ENCODE measurements at places on chromosomes 11 and 22. TPM values are rescaled to one million over a fixed set of nuclear protein-coding genes. Genes with fewer than 3 reads are reported as not detected.

DNA sequence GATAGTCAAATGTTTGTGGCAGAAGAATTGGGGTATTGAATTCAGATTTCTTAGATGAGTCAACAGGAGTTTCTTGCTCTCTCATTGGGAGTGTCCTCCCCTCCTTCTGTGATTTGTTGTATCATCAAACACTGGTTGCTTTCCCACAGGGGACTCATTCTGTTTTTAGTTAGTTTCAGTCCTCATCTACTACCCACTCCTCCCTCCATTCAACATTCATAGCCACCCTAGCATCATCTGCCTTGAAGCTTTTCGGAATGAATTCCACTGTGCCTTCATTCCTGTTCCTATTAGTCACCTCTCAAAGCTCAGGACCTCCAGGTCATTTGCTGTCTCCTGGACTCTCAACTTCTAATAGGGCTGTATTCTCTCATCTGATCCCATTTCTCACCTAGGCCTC is 31.5 kb upstream of the RAB38 start:
- DNase-seq: no peak
- H3K27me3 ChIP-seq: no peaks in the 10 kb centered on the region
- no peak overlapping the region for H3K4me3 ChIP-seq
- H3K27ac ChIP-seq: no peak overlapping the region
- no peaks in the 10 kb centered on the region for H3K36me3 ChIP-seq
- no peaks in the 10 kb centered on the region for H3K4me1 ChIP-seq

- no peaks in the 10 kb centered on the region for H3K36me3 ChIP-seq
- H3K27me3 ChIP-seq: no peaks in the 10 kb centered on the region
- DNase-seq: no peak
- no peak overlapping the region for H3K4me3 ChIP-seq
- peaks cover 2% of the 10 kb centered on the region for H3K4me1 ChIP-seq
- no peak overlapping the region for H3K27ac ChIP-seq
Measured at GRCh38 chr11:19436932-19437331, 196.2 kb upstream of the E2F8 start.

GRCh38 chr11:99425596-99425995 is 404.8 kb downstream of the CNTN5 start:
- H3K4me1 ChIP-seq: no peaks in the 10 kb centered on the region
- H3K27ac ChIP-seq: no peak overlapping the region
- H3K36me3 ChIP-seq: no peaks in the 10 kb centered on the region

DNA sequence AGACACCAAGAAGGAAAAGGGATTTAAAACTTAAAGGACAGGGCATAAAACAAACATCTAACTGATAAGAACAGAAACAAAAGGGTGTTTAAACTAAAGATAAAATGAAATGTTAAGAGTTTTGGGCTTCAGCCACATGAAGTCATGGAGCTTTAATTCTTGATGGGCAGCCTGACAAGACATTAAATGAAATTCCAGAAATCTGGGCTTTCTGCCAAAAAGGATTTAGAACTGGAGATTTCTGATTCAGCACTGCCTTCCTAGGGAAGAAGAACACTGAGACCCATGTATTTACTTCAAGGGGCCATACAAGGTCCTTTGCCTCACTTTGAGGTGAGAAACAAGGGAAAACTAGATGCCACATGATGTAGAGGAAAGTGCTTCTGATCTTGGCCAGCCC is 355.9 kb upstream of the RAG2 start:
- no peaks in the 10 kb centered on the region for H3K27me3 ChIP-seq
- H3K36me3 ChIP-seq: no peaks in the 10 kb centered on the region
- H3K4me1 ChIP-seq: no peaks in the 10 kb centered on the region
- no peak overlapping the region for H3K27ac ChIP-seq
- DNase-seq: no peak

GRCh38 chr11:127521413-127521812 is 520.8 kb upstream of the KIRREL3 start:
- H3K27me3 ChIP-seq: no peaks in the 10 kb centered on the region
- no peak for DNase-seq
- H3K4me1 ChIP-seq: no peaks in the 10 kb centered on the region

DNA sequence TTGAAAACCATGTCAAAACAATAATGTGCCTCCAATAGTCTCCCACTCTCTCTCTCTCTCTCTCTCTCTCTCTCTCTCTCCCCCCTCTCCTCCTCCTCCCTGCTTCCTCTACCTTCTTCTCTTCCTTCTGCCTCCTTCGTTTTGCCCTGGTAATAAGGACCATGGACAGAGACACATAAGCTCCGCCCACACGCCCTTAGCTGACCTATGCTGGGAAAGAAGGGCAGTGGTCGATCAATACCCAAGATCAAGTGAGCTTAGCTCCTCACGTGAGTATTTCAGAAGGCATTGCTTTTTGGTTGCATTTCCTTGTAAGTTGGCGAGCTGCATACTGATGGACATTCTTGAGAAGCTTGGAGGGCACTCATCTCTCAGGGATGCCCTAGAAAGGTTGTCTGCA is 194.8 kb downstream of the MIAT start:
- DNase-seq: no peak
- no peaks in the 10 kb centered on the region for H3K4me1 ChIP-seq
- H3K4me3 ChIP-seq: no peak overlapping the region
- H3K27ac ChIP-seq: no peak overlapping the region
- H3K36me3 ChIP-seq: no peaks in the 10 kb centered on the region
- H3K27me3 ChIP-seq: no peaks in the 10 kb centered on the region

- H3K4me3 ChIP-seq: no peak overlapping the region
- DNase-seq: no peak
- peaks cover 12% of the 10 kb centered on the region for H3K4me1 ChIP-seq
- H3K27ac ChIP-seq: no peak overlapping the region
Measured at GRCh38 chr11:12185914-12186313, 75.5 kb downstream of the MICAL2 start.

GRCh38 chr11:105429096-105429910 is 180.6 kb upstream of the GRIA4 start:
- no peak overlapping the region for H3K4me3 ChIP-seq
- no peak for DNase-seq
- no peak overlapping the region for H3K27ac ChIP-seq
- no peaks in the 10 kb centered on the region for H3K27me3 ChIP-seq
- H3K36me3 ChIP-seq: no peaks in the 10 kb centered on the region

- no peaks in the 10 kb centered on the region for H3K36me3 ChIP-seq
- H3K27me3 ChIP-seq: no peaks in the 10 kb centered on the region
- H3K4me3 ChIP-seq: no peak overlapping the region
Measured at GRCh38 chr22:42769574-42770447, 49.1 kb upstream of the A4GALT start.

GRCh38 chr11:12016246-12016645 is 7.8 kb upstream of the DKK3 start:
- H3K4me3 ChIP-seq: no peak overlapping the region
- no peak overlapping the region for H3K27ac ChIP-seq
- no peak for DNase-seq
- H3K27me3 ChIP-seq: no peaks in the 10 kb centered on the region
- no peaks in the 10 kb centered on the region for H3K4me1 ChIP-seq

DNA sequence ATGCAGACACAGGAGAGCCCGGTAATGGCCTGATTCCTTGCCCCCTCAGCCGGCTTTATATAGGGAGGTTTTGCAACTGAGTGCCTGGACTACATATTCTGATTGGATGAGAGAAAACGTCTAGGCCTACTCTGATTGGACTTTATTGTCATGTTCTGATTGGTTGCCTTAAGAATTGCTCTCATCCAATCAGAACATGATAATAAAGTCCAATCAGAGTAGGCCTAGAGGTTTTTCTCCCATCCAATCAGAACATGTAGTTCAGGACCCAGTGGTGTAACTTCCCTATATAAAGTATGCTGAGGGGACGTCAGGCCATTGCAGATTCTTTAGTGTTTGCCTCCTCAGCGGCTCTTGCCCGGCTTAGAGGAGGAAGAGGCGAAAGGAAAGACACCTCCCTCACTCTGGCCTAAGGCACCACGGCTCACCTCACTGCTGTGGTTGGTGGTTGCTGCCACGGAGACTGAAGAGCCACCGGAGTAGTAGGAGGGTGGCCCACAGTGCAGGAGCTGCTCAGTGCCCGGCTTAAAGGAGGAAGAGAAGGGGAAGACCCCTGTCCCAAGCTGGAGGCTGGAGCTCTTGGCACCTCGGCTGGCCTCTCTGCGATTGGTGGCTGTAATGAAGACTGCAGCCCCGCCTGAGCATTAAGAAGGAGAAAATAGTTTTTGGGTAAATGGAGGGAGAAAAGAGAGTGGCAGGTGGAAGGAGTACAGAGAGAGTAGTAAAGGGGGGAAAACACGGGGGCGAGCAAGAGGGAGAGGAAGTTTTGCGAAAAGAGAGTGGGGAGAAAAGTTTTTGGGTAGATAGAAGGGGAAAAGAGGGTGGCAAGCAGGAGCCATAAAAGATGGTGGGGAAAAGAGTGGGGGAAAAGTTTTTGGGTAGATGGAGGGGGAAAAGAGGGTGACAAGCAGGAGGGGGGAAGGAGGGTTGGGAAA is 116.7 kb upstream of the SERPIND1 start:
- no peak overlapping the region for H3K4me3 ChIP-seq
- no peak overlapping the region for H3K27ac ChIP-seq
- H3K4me1 ChIP-seq: peaks cover 7% of the 10 kb centered on the region
- no peaks in the 10 kb centered on the region for H3K36me3 ChIP-seq

DNA sequence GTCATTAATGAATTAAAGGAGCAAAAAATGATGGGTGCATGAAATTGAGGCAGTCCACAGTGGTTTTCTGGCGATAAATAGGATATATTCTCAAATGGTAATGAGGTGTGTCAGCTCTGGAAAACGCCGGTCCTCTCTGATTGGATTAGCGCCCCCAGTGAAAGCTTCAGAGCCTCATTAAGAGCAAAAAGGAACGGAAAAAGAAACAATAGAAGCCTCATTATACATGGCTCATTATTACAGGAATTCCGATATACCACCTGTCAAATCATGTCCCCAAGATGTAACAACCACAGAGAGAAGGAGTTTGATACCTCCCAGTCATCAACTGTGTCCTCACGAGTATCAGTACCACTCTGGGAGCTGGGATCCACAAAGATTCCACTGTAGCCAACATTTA is 175.7 kb upstream of the PITPNB start:
- no peaks in the 10 kb centered on the region for H3K27me3 ChIP-seq
- no peak overlapping the region for H3K27ac ChIP-seq
- DNase-seq: no peak
- H3K4me3 ChIP-seq: no peak overlapping the region
- H3K36me3 ChIP-seq: peaks cover 10% of the 10 kb centered on the region

DNA sequence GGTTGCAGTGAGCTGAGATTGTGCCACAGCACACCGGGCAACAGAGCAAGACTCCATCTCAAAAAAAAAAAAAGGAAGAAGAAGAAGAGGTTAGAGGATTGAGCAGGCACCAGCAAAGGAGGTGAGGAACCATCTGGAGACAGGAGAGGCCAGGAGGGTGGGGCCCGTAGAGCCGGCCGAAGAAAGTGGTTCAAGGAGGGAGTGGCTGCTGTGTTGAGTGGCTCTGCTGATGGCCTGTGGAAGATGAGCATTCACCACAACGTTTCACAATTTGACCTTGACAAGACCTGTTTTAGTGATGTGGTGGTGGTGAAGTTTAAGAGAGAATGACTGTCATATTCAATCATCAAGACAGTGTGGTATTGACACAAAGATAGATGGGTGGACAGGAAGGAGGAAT is 6.8 kb upstream of the CTSD start:
- peak overlapping the region; percentile 71 for H3K27ac ChIP-seq
- peaks cover 10% of the 10 kb centered on the region for H3K4me1 ChIP-seq
- H3K36me3 ChIP-seq: no peaks in the 10 kb centered on the region
- no peaks in the 10 kb centered on the region for H3K27me3 ChIP-seq

GRCh38 chr22:25898707-25899365 is 156.8 kb downstream of the MYO18B start:
- H3K4me3 ChIP-seq: no peak overlapping the region
- no peak for DNase-seq
- H3K27ac ChIP-seq: no peak overlapping the region
- H3K27me3 ChIP-seq: no peaks in the 10 kb centered on the region
- no peaks in the 10 kb centered on the region for H3K36me3 ChIP-seq

DNA sequence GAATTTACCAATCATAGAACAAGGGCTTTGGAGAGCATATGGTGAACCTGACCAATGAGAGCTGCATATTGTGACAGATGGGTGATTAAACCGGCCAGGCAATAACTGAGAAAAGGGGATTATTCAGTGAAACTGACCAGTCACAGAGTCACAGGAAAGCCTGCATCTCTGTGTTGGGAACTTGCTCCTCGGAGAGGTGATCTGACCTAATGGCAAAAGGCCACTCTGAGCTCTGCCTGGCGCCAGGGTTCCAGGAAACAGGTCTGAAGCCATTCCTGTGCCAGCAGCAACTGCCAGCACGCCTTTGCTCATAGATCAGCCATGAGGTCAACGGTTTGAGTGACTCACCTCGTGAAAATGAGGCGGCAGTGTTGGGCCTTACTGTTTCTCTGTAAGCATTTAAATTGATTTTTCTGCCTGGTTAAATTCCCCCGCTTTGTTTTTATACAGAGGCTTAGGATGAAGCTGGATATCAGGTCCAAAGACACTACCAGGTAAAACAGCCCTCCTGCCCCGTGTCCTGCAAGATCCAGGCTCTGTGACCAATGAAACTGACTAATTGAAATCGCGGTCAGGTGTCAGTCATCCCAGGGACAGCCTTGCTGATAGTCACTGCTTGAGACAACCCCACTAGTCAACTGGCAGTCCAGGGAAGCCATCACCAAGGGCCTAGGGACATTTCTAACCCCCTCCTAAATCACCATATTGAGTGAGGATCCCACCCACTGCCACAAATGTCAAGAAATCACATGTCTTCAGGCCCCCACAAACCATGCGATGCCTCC is 35.8 kb upstream of the MYOD1 start:
- H3K36me3 ChIP-seq: no peaks in the 10 kb centered on the region
- H3K27ac ChIP-seq: no peak overlapping the region
- no peak for DNase-seq
- no peaks in the 10 kb centered on the region for H3K27me3 ChIP-seq
- no peak overlapping the region for H3K4me3 ChIP-seq
- no peaks in the 10 kb centered on the region for H3K4me1 ChIP-seq

DNA sequence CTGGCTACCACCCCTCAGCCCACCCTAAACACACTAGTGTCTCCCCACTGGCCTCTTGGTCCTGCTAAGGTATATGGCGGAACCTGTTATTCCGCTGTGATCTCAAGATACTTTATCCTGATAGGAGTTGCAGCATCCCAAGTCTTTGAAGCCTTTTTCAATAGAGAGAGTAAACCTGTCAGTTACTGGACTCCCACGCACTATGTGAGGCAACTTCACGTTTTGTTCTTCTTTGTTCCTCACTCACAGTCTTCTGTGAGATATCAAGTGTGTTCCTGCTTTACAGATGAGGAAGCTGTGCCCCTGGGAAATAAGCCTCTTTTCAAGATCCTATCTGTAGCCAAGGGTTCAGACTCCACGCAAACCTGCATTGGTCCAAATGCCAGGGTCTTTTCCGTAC is 127.8 kb downstream of the MYO18B start:
- H3K4me1 ChIP-seq: no peaks in the 10 kb centered on the region
- H3K27me3 ChIP-seq: no peaks in the 10 kb centered on the region

- peaks cover 32% of the 10 kb centered on the region for H3K4me1 ChIP-seq
- no peak for DNase-seq
- peak overlapping the region; percentile 44 for H3K4me3 ChIP-seq
- no peak overlapping the region for H3K27ac ChIP-seq
- no peaks in the 10 kb centered on the region for H3K27me3 ChIP-seq
- no peaks in the 10 kb centered on the region for H3K36me3 ChIP-seq
Measured at GRCh38 chr11:13012056-13012661, 3.0 kb downstream of the RASSF10 start.

GRCh38 chr11:65166893-65167292 is 3.1 kb upstream of the SPDYC start:
- H3K27ac ChIP-seq: no peak overlapping the region
- no peak overlapping the region for H3K4me3 ChIP-seq
- H3K4me1 ChIP-seq: no peaks in the 10 kb centered on the region
- no peaks in the 10 kb centered on the region for H3K36me3 ChIP-seq

- H3K4me3 ChIP-seq: no peak overlapping the region
- H3K27ac ChIP-seq: no peak overlapping the region
- no peaks in the 10 kb centered on the region for H3K27me3 ChIP-seq
Measured at GRCh38 chr22:36765131-36765942, 10.6 kb downstream of the IFT27 start.

The PANX2 gene
- total RNA-seq: 3.1 TPM

The RBM7 gene
- total RNA-seq: 35.2 TPM

The MRGPRF gene
- 7.8 TPM for total RNA-seq

The RFPL2 gene
- total RNA-seq: not detected

All from upper lobe of left lung (tissue), 6 donors.